ENCODE measurements at places on chromosomes 7 and 10.

DNA sequence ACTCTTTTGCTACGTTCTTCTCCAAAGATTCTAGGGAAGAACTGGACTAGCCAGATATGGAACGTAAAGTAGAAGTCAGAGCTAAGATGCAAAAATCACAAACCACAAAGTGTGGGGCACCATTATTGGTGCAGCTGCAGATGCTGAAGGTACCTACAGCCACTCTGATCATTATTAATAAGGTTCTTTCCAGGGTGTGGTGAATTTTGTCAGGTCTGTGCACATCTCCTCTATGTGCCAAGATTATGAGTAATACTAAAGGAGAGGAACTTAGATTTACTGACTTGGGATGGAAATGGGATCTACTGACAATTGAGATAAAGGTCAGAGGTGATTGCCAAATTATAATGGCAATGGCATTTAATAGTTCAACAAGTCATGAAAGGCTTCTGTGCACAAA, 148.2 kb downstream of the RAPGEF5 start:
- DNase-seq, result no peak

GRCh38 chr7:117412946-117413559, 14.2 kb downstream of the ASZ1 start:
- DNase-seq, result no peak

DNA sequence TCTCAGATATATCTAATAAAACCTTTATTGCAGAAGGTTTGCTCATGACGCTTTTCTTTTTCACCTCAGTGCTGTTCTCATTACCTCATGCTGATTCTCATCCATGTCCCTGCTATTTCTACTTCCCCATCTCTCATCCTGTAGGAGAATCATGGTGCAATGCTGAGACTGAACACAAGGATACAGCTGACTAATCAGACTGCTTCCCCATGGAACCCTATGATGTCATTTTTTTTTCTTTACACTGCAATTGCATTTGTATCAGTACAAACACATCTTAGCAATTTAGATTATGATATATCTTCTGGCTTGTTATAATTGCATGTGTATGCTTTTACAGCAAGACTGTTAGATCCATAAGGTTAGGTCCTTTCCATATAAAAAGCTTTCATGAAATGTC, 93.7 kb downstream of the SEMA3A start:
- no peak for DNase-seq

- DNase-seq, result peak; percentile 26
Observed at GRCh38 chr7:2203766-2204300, 28.9 kb downstream of the MAD1L1 start.

DNA sequence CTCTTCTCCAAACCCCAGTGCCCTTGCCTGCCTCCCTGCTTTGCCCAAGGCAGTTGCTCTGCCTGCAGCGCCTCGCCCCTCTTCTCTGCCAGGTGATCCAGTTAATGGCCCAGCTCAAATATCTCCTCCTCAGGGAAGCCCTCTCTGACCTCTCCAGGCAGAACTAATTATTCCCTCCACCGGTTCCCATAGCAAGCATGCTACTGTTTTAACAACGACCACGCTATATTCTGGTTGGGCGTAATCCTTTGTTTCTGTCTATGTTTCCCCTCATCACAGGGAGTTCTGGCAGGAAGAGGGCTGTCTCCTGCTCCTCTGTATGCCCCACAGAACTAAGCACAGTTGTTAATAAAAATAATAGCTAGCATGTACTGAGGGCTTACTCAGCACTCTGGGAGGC, 36.8 kb upstream of the R3HCC1L start:
- DNase-seq, result no peak

DNA sequence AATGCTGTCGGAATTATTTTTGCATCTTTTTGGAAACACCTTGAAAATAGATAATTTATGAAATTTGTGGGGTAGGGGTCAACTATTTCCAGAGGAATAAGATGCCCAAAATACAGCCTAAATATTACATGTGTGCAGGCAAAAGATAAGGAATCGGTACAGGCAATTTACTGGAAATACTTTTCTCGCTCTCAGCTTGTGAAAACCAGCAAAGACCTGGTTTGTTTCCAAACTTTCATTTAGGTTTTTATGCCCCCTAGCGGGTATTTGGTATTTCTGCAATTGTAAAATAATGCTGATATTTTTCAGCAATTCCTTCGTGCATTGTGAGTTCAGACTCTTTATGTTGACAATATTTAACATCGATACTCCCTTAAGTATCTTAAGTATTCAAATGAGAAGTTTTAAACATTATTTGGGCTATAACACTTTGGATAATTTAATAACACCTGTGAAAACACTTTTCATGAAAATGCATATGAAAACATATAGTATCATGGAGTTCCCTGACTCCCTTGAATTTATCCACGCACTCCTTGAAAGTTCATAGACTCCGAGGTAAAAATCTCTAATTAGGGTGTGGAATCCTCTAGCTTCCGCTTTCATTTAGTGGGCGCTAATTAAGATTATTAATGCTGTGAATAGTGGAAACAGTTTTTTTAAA, 132.4 kb downstream of the TSPAN12 start:
- no peak for DNase-seq

- DNase-seq, result no peak
Observed at GRCh38 chr10:122822973-122823690, 22.5 kb downstream of the CUZD1 start.

GRCh38 chr10:93620925-93621324, 8.6 kb downstream of the PDE6C start:
- DNase-seq, result no peak

DNA sequence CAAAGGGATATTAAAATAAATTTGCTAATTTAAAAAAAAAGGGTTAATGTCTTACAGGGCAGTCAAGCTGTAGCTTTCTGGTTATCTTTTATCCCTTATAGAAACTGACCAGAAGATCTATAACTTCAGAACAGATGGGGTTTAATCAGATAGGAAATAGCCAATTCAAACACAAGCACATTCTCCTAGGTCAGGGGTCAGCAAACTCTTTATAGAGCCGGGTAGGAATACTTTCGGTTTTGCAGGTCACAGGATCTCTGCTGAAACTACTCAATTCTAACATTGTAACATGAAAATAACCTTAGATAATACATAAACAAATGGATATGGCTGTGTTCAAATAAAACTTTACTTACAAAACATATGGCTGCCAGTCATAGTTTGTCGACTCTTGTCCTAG, 479.8 kb downstream of the ADRA2A start:
- DNase-seq, result no peak

- no peak for DNase-seq
Observed at GRCh38 chr10:118405928-118406327, 63.8 kb upstream of the FAM204A start.

DNA sequence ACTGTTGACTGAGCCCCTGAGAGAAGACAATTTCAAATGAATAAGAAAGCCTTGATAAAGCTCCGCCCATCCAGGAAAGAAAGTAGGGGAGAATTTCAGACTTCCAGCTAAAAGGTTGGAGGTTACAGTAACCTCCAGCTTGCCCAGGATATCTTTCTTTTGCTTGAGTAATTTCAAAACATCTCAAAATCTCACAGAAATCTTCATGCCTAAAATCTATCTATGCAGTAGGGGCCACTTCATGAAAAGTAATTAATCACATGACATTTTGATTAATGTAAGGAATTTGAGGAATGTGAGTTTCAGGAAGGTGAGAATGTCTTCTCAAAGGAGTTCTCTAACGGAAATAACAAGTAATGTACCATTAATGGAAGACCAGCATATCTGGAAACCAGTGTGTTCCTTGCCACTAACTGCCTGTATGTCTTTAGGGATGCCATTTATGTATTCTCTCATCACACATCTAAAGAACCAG, 24.2 kb downstream of the TRIL start:
- DNase-seq, result no peak

DNA sequence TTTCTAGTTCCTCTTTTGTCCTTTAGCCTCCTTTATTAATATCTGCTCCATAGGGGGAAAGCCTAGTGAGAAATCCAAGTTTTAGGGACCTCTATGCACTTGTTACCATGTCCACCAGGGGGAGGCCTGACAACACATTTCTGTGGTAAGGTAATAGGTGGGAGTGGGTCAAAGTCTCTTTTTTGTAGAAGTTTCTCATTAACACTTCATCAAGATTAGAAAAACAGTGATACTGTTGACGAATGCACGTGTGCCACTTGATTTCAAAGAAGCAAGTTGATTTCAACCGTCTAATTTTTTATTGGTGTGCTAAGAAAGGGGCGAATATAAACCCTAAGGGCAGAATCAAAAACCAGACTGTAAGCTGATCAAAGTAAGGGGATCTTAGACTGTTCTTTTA, 30.6 kb downstream of the CISD1 start:
- DNase-seq, result peak; percentile 5

DNA sequence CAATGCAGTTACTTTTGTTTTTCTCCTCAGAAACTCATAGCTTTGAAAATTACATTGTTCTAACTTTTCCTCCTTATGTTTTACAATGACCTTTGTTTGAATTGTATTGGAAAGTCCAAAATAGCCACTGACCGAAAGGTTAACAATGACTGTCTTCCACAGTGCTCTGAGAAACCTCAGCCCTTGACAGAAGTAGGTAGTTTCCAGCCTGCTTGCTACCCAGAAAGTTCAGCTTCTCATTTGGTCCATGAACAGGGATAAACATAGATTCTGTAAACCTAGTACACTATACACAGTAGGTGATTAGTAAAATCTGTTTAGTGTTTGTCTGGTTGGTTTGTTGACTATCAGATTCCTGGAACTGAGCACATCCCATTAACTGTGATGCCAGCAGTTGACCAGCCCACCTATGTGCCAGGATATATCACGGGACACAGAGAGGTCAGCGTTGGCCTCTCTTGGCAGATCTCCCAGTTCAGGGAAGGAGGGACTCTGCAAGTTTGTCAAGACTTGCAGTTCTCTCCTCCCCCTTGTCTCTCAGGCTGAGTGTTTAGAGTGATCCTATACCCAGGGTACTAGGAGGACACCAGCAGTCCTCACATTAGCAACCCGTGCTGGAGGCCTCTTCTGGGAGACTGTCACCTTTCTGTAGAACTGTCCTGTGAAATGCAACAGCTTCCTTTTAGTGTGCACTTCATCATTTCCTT, 297.6 kb downstream of the ARHGAP12 start:
- no peak for DNase-seq

DNA sequence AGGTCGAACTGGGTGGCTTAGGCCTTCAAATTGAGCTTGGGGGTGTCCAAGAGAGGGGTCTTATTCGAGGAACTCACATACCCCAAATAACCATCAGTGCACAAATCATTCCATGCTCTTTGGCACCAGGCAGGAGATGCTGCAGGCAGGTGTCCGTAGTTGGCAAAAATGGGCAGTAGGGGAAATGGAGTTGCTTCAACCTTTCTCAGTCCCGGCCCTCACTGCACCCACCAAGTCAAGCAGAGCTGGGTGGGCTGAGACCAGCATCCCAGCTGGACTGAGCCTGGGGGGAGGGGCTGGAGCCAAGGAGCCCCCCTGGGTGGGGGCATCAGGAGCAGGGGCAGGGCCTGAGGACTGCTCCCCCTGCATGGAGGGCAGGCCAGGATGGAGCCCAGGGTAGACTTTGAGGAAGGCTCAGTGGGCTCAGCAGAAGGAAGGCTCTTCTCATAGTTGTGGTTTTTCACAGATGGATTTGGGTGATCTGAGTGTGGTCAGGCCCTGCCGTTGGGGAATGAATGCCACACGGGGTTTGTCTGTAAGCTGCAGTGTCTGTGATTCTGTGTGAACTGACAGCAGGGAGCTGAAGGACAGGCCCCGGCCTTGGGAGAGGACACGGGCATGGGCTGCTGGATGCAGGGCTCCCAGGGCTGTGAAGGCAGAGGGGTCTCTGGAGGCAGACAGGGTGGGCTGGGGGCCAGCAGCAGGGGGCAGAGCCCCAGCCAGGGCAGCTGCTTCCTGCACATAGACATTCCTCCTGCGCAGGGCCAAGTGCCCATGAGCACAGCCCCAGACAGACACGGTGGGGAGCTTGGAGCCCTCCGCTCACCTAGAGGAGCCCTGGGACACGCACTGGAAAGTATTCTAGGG, 144.5 kb downstream of the ADCY1 start:
- no peak for DNase-seq

GRCh38 chr10:131168238-131168875, 143.2 kb downstream of the TCERG1L start:
- DNase-seq, result no peak

DNA sequence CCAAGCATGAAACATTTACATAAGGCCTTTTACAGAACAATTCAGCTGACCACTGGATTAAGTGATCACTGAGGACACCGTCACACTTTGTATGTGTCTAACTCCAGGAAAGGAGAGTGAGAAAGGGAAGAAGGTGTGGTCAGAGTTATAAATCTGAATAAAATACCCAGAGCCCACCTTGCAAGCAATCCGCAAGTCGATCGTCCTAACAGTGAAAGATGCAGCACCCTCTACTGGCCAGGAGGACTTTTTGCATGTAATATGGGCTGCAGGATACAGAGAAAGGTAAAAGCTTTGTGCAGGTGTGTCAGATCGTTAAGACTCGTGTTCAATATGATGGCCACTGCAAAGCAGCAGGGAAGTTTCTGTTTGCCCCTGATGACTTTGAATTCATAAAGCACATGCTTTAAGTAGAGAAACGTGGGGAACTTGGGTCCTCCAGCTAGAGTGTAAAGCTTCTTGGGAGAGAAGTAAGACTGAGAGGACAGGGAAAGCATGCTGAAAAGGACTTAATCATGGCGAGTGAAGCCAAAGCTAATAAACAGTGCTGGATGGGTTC, 68.5 kb upstream of the BMPER start:
- DNase-seq, result no peak

GRCh38 chr10:66180581-66181318, 745.1 kb upstream of the LRRTM3 start:
- DNase-seq, result no peak

DNA sequence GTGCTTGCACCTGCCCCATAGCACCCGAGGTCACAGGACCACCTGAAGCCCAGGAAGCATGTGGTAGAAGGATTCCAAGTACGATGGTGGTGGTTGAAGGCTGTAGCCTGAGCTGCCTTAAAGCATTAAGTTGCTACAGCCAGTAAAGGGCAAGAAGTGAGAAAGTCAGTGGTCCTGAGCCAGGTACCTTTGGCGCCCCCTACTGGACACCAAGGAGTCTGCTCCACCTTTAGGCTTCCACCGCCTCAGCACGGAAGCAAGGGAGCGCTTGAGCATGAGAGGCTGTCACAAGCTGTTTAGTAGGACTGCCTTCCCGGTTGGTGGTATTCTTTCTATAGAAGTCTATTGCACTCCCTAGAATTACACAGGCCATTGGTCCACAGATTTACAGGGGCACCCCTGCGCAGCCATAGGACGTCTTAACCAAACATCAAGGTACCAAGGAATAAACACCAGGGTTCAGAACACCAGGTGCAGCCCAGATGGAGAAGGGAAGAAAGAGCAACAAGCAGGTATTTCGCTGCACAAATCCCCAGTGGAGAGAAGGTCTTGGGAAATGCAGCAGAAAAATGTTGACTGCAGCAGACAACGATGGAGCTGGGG, 2.2 kb downstream of the CRTAC1 start:
- peak; percentile 66 for DNase-seq

DNA sequence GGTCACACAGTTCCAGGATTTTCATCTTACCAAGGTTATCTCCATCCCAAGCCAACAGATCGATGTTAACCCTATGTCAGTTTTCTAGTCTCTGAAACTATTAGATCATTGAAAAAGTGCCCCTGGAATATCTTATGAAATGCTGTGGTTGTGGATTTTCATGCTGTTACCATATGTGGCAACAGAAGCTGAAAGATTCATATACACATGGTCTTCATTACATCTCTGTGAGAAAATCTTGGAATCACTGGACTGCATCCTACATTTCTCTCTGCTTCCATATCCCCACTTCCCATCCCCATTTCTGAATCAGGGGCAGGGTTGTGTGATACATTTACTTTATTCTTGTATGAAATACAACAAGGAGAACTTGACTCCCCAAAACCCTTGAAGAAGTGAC, 146.1 kb downstream of the SLC16A9 start:
- no peak for DNase-seq

GRCh38 chr7:21912931-21913780, 32.5 kb downstream of the CDCA7L start:
- DNase-seq, result no peak

- DNase-seq, result no peak
Observed at GRCh38 chr10:30188556-30189237, 129.3 kb upstream of the JCAD start.
